Stimulated activated CD4-positive, alpha-beta T cell treated with anti-CD3 and anti-CD28 coated beads, TNF-alpha, amount 100 ng/mL, for 24 hours (primary cell): ENCODE measurements at places on chromosomes 6 and 20.

DNA sequence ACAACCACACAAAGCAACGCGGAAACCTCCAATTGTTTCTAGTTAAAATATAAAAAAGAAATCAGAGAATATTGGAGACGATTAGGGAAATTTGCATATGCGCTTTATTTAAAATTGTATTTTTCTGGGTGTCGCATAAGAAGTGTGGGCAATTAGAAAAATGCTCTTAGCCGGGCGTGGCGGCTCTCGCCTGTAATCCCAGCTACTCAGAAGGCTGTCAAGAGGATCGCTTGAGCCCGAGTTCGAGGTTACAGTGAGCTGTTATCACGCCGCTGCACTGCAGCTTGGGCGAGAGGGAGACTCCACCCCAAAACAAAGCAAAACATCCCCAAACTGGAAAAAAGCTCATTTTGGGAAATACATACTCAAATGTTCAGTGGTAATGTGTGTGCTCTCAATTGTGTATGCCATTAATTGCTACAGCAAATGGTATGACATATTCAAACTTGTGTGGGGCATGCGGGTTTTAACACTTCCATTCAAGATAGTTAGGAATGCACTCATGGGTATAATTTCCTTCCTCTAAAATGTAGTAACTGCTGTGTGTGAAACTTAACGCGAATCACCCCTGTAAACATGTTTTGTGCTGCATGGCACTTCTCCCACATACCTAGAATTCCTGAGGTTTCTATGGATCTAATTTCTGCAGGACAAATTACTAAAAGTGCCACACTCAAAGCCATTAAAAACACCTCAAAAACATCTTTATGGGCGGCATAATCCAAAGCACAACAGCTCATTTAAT, 54.7 kb upstream of the HFE start:
- DNase-seq: no peak

- DNase-seq: no peak
Measured at GRCh38 chr20:58982406-58983114, 1.5 kb downstream of the NELFCD start.

GRCh38 chr6:36136034-36136433, 5.7 kb downstream of the MAPK13 start:
- no peak for DNase-seq

GRCh38 chr6:38027685-38028373, 208.3 kb downstream of the ZFAND3 start:
- no peak for DNase-seq

GRCh38 chr20:10864076-10864672, 190.4 kb upstream of the JAG1 start:
- no peak for DNase-seq

DNA sequence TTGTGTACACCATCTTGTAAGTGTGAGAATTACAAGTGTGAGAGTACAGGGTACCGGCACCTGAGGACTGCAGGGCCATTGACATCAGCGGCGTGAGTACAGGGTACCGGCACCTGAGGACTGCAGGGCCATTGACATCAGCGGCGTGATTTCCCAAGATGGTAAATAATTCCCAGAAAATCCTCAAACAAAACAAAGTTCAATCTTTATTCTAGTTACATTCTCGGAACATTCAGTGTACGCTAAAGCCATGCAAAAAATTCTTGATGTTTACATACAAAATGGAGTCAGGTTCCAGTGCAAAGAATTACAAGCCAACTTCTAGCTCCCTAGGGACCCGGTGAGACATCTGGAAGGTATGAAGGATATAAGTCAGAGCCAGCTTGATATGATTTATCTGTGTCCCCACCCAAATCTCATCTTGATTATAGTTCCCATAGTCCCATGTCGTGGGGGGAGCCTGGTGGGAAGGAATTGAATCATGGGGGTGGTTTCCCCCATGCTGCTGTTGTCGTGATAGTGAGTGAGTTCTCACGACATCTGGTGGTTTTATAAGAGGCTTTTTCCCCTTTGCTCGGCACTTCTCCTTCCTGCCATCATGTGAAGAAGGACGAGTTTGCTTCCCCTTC, 172.7 kb downstream of the TTLL2 start:
- DNase-seq: no peak

DNA sequence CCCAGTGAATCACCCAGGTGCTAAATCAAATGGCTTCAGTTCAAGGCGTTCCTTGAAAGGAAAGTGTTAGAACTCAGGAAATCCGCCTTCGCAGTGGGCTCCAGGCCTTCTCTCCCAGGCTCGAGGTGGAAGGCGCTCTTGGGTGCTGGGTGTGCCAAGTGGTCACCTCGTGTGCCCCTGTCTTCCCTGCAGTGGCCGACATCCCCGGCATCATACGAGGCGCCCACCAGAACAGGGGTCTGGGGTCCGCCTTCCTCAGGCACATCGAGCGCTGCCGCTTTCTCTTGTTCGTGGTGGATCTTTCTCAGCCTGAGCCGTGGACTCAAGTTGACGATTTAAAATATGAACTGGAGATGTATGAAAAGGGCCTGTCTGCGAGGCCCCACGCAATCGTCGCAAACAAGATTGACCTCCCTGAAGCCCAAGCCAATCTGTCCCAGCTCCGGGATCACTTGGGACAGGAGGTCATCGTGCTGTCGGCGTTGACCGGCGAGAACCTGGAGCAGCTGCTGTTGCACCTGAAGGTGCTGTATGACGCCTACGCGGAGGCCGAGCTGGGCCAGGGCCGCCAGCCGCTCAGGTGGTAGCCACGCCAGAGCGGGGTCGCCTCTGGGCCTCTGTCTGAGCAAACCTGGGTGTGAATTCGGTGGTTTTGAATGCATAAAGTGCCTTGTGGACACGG, 17.8 kb downstream of the MTG2 start:
- DNase-seq: no peak

DNA sequence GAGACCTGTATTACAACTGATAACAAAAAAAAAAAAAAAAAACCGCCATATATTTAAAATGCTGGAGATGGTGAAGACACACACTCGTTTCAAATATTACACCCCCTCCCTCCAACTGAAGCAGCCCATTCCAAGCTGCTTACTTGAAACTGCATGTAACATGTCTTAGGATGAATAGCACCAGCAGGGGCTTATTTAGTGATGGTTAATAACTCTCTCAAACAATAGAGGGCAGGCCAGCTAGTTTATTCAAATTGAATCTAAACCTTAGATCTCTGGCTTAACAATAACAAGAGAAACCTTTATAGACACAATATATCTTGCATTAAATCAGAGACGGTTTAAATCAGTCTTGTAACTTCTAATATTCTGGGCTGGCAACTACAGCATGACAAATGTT, 9.3 kb upstream of the JPH2 start:
- DNase-seq: no peak

GRCh38 chr6:109345986-109346385, 36.3 kb downstream of the CD164 start:
- DNase-seq: no peak

GRCh38 chr6:82364087-82365015, 734 bp downstream of the TPBG start:
- no peak for DNase-seq

DNA sequence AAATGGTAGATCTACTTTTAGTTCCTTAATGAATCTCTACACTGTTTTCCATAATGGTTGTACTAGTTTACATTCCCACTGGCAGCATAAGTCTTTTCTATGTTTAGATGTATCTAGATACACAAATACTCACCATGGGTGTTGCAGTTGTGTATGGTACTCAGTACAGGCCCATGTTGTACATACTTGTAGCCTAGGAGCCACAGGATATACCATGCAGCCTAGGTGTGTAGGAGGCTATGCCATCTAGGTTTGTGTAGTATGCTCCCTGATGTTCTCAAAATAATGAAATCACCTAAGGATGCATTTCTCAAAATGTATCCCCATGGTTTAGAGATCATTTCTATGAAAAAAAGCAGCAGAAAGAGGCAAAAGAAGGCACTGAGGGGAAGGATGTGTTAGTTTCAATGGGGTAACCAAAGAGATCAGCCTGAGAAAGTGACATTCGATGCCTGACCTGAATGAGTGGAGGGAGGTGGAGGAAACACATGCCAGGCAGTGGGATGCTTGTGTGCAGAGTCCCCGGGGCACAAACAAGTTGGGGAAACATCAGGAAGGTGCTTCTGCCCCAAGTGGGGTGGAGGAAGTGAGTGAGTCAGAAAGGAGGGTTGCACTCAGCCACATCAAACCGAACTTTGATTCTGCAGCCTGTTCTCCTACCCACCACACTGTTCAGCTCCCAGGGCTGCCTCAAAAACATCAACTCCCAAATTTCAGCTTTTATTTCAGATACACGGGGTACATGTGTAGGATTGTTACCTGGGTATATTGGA, 191.2 kb downstream of the ZNF217 start:
- no peak for DNase-seq

DNA sequence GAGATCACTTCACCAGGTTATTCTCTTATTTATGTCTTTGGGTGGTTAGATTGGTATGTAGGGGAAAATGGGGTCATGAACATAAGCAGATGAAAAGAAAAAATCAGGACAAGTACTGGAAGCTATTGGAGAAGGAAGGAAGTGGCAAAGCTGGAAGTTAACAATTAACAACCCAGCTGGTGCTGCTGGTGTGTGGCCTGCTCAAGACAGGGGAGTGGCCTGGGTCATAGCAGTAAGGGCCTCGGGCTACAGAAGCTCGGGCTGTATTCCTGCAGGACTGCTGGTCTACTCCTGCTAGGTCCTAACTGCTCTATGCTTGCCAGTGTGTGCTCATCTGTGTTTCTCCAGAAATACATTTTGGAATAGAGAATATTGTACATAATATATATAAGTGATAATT, 19.6 kb downstream of the MYLIP start:
- DNase-seq: no peak

- DNase-seq: no peak
Measured at GRCh38 chr6:137680705-137681346, 186.2 kb upstream of the TNFAIP3 start.

- DNase-seq: no peak
Measured at GRCh38 chr6:7996538-7997111, 67.6 kb downstream of the BLOC1S5 start.

DNA sequence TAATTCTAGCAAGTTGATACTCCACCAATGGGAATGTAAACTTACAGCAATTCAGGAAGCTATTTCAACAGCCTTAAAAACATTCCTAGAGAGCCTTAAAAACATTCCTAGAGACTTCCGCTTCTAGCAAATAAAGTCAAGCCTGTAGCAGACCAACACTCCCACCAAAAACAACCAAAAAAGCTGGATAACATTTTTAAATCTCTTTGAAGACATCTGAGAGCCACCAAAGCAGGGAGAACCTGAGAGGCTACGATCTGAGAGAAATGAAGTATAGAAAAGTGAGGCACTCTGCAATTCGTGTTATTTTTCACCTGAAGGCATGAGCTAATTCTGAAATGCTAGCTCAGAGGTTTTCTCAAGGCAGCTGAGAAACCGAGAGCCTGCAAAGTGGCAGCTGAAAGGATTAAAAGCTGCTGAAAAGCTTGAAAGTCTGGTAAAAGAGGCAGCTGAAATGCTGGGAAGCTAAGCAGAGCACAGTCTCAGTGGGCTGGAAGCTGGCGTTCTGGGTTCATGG, 20.9 kb downstream of the GPR63 start:
- no peak for DNase-seq

DNA sequence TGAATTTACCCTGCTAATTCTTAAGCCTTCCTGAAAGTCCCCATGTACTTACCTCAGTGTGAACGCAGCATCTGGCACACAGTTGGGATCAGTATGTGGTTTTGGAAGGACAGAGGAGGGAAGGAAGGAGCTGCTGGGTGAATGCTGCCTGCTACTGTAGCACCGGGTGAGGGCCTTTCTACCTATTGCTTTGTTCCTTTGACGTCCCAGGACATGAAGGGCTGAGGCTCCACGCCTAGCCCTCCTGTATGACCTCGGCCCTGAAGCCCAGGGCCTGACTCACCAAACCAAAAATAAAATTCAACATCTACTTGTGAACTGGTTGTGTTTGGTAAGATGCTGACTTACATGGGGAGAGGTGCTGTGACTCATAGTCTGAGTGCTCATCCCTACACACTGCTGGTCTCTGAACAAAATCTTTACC, 51.1 kb downstream of the ARID1B start:
- peak; percentile 18 for DNase-seq

- DNase-seq: no peak
Measured at GRCh38 chr6:44925100-44925739, 402.9 kb upstream of the RUNX2 start.

- DNase-seq: no peak
Measured at GRCh38 chr6:121811106-121811505, 375.7 kb downstream of the GJA1 start.

DNA sequence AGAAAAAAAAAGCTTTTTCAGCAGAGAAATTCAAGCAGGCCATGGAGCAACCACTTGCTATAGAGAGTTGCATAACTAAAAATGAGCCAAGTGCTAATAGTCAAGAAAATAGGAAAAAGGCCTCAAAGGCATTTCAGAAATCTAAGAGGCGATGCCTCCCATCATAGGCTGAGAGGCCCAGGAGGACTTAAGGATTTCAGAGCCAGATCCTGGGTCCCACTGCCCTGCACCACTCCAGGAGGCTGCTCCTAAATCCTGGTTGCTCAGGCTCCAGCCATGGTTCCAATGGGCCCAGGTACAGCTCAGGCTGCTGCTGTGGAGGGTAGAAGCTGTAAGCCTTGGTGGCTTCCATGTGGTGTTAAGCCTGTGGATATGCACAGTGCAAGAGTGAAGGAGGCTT, 5.5 kb downstream of the ZNF391 start:
- no peak for DNase-seq

DNA sequence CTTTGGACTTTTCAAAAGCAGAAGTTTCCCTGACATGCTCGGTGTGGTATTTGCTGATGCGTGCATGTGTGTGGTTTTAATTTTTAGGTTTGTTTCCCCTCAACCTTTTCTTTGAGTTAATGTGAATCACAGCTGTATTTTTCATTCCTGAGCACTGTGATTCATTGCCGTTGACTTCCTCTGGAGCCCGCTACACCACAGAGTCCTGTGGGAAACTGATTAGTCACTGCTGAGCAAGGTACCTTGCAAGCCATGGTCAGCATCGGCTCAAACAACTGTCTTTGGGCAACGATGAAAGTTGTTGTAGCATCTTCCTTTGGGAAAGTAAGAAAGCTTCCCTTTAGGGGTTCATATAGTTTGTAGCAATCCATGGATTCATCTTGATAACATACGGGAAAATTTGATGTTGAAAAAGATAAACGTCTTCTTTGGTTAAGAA, 57.5 kb downstream of the RIN2 start:
- no peak for DNase-seq

DNA sequence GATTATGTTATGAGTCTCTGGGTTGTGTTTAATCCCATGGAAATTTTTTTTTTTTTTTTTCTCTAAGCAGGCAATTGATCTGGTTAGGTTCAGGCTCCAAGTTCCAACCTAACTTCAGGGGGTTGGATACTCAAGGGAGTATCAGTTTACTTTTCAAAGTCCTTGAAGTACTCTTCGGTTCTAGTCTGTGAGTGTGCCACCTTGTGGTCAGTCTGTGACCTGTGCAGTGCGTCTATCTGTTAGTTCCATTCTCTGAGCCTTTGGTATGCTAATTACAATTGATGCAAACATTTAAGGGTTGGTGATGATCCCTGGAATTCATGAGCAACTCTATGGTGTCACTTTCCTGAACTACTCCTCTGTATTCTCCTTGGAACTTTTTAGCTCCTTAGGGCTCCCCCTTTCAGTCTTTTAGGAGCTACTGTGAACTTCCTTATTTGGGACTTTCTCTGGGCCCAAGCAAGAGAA, 342.0 kb downstream of the SOX4 start:
- DNase-seq: no peak
